ENCODE measurements at places on chromosomes 12 and 14.

- no peak for DNase-seq
Observed at GRCh38 chr14:59037086-59037485, 151.4 kb upstream of the DAAM1 start.

- no peak for DNase-seq
Observed at GRCh38 chr12:128916425-128916824, 63.1 kb downstream of the GLT1D1 start.

DNA sequence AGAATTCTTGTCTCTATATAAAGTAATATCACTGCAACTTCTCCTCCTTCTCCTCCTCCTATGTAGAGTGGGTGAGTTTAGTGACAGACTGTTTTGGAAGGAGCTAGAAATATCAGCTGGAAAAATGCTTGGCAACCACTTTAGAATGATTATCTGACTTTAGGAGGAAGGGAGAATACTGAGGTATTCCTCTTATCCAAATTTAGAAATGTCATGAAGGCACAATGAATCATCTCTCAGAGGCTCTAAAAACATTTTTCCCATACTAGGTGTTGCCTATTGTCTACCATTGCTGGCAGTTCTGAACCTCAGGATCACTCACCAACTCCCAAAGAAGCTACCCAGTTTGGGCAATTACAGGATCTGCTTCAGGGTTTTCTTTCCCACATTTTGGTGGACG, 306.6 kb upstream of the ATP2B1 start:
- no peak for DNase-seq

DNA sequence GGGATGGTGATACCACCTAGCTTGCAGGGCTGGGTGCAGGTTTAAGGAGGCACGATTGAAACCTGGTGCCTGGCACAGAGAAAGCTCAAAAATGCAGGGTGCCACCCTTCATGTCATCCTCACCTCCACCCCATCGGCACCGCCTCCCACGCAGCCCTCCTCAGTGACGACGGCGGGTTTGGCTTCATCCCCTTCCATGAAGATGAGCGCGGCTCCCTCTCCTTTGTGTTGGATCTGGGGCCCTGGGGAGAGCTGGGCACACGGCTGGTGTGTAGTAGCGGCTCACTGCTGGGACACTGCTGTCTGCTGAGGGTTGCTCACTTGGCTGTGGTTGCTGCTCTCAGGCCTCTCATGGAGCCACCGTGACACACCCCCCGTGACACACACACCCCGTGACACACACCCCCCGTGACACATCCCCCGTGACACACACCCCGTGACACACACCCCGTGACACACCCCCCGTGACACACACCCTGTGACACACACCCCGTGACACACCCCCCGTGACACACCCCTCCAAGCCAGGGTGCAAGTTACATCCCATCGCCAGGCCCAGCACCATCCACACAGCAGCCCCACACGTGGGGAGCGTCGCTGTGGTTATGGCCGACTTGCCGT, 42.9 kb upstream of the FZD10 start:
- no peak for DNase-seq

DNA sequence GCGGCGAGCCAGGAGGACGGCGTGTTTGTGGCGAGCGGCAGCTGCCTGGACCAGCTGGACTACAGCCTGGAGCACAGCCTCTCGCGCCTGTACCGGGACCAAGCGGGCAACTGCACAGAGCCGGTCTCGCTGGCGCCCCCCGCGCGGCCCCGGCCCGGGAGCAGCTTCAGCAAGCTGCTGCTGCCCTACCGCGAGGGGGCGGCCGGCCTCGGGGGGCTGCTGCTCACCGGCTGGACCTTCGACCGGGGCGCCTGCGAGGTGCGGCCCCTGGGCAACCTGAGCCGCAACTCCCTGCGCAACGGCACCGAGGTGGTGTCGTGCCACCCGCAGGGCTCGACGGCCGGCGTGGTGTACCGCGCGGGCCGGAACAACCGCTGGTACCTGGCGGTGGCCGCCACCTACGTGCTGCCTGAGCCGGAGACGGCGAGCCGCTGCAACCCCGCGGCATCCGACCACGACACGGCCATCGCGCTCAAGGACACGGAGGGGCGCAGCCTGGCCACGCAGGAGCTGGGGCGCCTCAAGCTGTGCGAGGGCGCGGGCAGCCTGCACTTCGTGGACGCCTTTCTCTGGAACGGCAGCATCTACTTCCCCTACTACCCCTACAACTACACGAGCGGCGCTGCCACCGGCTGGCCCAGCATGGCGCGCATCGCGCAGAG, 873 bp downstream of the PLXNC1 start:
- peak; percentile 38 for DNase-seq

- DNase-seq: no peak
Observed at GRCh38 chr12:20183563-20183962, 184.8 kb upstream of the PDE3A start.

DNA sequence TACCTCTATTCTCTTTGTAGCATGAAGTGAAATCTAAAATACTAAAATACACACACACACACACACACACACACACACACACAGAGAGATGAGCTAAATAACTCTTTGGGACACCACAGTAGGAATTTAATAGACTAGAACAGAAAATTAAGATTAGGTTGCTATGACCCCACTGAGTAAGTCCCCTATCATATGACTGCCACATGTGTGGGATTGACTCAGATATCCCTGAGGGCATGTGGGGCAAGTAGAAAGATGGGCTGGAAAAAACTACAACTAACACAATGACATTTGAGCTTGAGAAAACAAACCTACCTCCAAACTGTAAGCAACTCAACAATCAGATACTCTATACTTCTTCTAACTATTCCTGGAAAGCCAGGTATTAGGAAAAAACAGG, 27.0 kb downstream of the SLC25A21 start:
- no peak for DNase-seq

DNA sequence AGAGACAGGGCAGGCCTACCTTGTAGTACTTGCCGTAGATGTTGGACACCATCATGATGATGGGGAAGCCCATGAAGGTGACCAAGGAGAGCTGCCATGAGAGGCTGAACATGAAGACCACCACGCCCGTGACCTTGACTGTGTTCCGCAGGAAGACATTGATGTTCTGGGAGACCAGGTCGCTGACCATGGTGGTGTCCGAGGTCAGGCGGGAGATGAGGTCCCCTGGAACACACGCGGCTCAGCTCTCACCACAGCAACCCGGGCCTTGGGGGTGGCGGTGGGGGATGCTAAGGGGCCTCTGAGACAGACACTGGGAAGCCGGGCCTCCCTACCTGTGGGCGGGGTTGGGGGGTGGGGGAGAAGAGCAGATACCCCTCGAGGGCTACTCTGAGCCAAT, 17.7 kb downstream of the ABCB9 start:
- no peak for DNase-seq

DNA sequence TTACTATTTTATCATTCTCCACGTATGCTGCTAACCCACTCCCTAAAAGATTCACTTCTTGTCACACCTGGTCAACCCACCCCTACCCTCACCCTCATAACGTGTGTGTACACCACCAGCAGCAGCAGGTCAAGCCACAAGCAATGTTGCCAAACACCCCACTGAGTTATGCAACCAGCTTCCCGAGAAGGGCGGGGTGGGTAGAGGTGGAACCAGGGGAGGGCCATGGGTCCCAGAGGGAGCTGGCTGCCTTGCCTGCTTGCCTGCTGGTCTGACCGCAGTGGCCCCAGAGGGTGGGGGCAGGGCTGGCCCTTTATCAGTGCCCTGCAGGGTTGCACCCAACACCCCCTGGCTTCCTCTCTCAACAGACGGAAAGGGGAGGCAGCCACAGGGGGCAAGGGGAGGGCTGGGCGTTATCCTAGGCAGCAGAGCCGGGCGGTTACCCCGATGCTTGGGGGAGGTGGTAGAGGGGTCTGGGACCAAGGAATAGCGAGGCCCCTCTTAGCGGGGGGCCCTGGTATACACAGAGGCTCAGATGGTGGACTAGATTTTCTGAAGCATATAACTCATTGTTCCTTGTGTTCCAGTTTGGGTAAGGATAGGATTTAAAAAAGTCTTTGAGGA, 3.5 kb upstream of the NFE2 start:
- DNase-seq: peak; percentile 22
